ENCODE measurements at places on chromosomes 5 and 9. TPM values are rescaled to one million over a fixed set of nuclear protein-coding genes. Genes with fewer than 3 reads are reported as not detected.

Gene FOXB2
- total RNA-seq = not detected

DNA sequence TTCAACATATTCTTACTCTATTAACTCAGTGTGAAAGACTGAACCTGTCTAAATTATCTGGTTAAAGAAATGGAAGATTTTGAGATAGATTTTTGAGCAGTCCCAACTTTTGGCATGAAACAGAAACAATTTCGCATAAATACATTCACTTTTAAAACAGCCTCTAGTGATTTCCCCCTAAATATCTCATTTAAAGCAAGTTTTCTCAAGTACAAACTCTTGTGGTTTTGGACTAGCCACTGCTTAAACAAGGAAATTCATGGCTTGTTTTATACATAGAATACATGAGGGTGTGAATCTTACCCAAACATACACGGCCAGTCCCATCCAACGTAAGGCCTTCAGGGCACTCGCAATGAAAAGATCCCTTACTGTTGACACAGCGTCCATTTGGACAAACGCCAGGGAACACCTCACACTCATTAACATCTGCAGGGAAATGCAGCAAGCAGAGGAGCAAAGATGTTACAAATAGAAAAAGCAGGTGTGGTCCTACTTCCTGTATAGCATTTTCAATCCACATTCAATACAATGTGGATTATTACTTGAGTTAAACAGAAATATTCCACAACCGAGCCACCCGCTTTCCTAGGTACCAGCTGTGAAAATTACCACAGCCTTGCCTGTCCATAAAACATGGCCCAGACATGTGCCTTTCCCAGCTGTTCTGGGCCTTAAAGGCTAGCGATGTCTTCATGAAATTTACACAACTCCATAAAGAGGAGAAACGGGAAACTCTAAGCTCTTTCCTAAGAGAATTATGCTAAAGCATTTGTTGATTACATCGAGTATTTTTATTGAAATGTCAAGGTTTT is 188.8 kb downstream of the FBN2 start:
- no peak overlapping the region for H3K27ac ChIP-seq
- DNase-seq = no peak
- no peaks in the 10 kb centered on the region for H3K36me3 ChIP-seq
- no peaks in the 10 kb centered on the region for H3K27me3 ChIP-seq

DNA sequence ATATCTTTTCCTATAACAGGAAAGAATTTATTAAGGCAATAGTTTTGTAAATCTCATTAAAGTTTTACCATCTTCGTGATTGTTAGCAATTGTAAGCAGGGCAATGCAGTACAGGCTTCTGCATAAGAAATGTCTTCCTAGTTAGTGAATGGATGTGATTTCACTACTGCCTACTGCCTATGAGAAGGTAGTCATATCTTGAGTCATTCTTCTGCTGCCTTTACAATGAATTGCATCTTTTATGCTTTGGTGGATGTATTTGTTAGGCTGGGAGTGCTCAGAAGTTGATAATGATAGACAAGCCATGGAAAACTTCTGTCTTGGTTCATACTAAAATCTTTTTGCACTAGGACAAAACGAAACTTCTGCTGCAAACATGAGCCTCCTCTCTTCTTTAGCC is 128.0 kb downstream of the ADAMTSL1 start:
- no peaks in the 10 kb centered on the region for H3K36me3 ChIP-seq

DNA sequence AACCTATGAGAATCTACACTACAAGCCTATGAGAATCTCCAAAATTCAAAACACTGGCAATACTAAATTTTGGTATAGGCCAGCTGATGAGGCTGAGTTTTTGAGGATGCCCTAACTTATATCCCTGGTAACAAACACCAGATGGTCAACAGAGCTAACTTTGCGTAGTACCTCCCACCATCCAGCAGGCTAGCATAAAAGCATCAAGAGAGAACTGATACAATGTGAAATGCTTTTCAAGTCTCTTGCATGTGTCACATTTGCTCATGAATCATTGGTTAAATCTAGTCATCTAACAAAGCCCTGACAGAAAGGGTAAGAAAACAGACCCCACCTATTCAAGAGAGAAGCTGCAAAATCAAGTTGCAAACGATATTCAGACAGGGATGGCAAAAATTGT is 1609.7 kb upstream of the CDH9 start:
- no peaks in the 10 kb centered on the region for H3K36me3 ChIP-seq
- no peak overlapping the region for H3K27ac ChIP-seq
- H3K4me3 ChIP-seq = no peak overlapping the region
- no peaks in the 10 kb centered on the region for H3K4me1 ChIP-seq
- no peaks in the 10 kb centered on the region for H3K27me3 ChIP-seq
- no peak for DNase-seq

Gene KDM3B
- total RNA-seq = 85.6 TPM

Gene SPINK5
- not detected for total RNA-seq

DNA sequence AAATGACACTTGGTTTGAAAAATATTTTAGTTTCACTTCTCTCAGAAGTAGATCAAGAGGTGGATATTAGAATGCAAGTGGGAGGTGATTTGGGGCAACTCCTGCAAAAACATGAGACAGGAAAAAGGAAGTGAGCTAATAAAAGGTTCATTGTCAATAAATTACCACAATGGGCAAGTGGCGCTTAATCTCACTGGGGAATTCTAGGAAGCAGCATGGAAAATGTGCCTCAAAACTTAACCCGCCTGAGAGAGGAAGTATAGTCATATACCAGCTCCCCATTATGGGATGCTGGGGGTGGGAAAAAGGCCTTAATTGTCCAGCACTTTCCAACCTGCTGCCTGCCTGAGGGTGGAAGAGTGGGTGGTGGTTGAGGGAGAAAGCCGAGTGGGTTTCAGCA is 204.1 kb downstream of the ELAVL2 start:
- H3K4me1 ChIP-seq = no peaks in the 10 kb centered on the region
- H3K27ac ChIP-seq = no peak overlapping the region
- no peak overlapping the region for H3K4me3 ChIP-seq
- H3K27me3 ChIP-seq = no peaks in the 10 kb centered on the region

- no peaks in the 10 kb centered on the region for H3K27me3 ChIP-seq
- DNase-seq = peak; percentile 26
- no peak overlapping the region for H3K4me3 ChIP-seq
- H3K27ac ChIP-seq = no peak overlapping the region
These were observed 47.5 kb downstream of the UIMC1 start for GRCh38 chr5:176959051-176959450.

DNA sequence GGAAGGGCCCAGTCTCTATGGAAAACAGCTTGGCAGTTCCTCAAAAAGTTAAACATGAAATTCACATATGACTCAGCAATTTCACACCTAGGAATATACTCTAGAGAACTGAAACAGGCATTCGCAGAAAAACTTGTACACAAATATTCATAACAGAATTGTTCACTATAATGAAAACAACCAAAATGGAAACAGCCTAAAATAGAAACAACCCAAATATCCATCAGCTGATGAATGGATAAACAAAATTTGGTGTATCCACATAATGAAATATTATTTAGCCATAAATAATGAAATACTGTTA is 4.8 kb upstream of the GPR150 start:
- H3K27ac ChIP-seq = no peak overlapping the region
- no peaks in the 10 kb centered on the region for H3K36me3 ChIP-seq
- no peak overlapping the region for H3K4me3 ChIP-seq
- no peak for DNase-seq
- no peaks in the 10 kb centered on the region for H3K27me3 ChIP-seq

GRCh38 chr9:125337236-125337635 is 75.6 kb downstream of the GAPVD1 start:
- no peaks in the 10 kb centered on the region for H3K4me1 ChIP-seq
- peaks cover 40% of the 10 kb centered on the region for H3K36me3 ChIP-seq
- H3K4me3 ChIP-seq = no peak overlapping the region
- no peak for DNase-seq
- no peak overlapping the region for H3K27ac ChIP-seq

- H3K4me1 ChIP-seq = no peaks in the 10 kb centered on the region
- DNase-seq = no peak
- H3K27ac ChIP-seq = no peak overlapping the region
These were observed 28.0 kb upstream of the TAF11L2 start for GRCh38 chr5:17470064-17470463.

DNA sequence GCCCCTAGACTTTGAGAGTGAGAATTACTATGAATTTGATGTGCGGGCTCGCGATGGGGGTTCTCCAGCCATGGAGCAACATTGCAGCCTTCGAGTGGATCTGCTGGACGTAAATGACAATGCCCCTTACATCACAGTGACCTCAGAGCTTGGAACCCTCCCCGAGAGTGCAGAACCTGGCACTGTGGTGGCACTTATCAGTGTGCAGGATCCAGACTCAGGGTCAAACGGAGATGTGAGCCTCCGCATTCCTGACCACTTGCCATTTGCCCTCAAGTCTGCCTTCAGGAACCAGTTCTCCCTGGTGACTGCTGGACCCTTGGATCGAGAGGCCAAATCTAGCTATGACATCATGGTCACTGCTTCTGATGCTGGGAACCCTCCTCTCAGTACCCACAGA is 1.3 kb downstream of the PCDHGC4 start:
- H3K4me3 ChIP-seq = no peak overlapping the region
- no peak overlapping the region for H3K27ac ChIP-seq
- no peak for DNase-seq

Gene ADAMTSL2
- total RNA-seq = 0.09 TPM

Gene PCDHB3
- not detected for total RNA-seq

GRCh38 chr5:103941596-103941995 is 379.0 kb upstream of the NUDT12 start:
- no peaks in the 10 kb centered on the region for H3K36me3 ChIP-seq
- no peak overlapping the region for H3K4me3 ChIP-seq
- DNase-seq = no peak
- no peak overlapping the region for H3K27ac ChIP-seq

- H3K4me3 ChIP-seq = no peak overlapping the region
- no peak overlapping the region for H3K27ac ChIP-seq
- H3K27me3 ChIP-seq = no peaks in the 10 kb centered on the region
- H3K36me3 ChIP-seq = no peaks in the 10 kb centered on the region
These were observed 61.4 kb upstream of the ADRA1B start for GRCh38 chr5:159854916-159855315.

DNA sequence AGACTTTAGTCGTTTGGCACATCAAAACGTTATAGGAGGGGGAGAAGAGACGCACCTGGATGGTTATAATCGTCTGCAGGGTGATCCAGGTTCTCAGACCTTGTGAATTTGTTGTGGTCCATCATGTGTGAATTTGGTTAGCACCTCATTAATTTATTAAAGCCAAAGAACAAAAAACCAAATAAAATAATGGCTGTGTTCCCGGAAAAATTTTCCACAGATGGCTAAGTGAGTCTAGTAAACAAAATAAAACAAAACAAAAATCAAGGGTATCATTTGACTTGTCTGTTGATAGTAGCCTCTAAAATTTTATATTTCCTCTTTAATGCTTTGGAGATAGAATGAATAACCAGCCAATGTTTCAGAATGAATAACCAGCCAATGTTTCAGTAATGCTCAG is 119.7 kb downstream of the ACTBL2 start:
- H3K27me3 ChIP-seq = no peaks in the 10 kb centered on the region
- H3K4me1 ChIP-seq = no peaks in the 10 kb centered on the region
- H3K36me3 ChIP-seq = no peaks in the 10 kb centered on the region
- no peak for DNase-seq

GRCh38 chr5:62314213-62314830 is 8.3 kb downstream of the KIF2A start:
- no peak for DNase-seq
- H3K36me3 ChIP-seq = no peaks in the 10 kb centered on the region
- peaks cover 98% of the 10 kb centered on the region for H3K4me1 ChIP-seq
- H3K27ac ChIP-seq = no peak overlapping the region

DNA sequence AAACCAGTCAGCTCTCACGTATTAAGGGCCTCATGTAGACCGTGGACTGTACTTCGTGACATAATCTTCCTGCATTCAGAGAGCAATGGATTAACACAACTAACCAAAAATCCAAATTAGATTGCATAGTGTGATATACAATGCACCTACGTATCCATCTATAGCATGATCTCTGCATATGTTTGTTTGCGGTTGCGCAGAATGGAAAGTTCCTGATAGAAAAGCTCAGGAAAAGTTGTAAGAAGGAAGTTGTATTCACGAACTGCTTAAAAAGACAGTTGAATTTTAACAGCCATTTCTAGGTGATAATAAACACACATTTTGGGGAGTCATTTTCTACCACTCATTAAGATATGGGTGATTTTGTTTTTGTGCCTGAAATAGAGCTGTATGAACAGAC is 869.0 kb downstream of the TLE4 start:
- no peaks in the 10 kb centered on the region for H3K27me3 ChIP-seq
- H3K4me3 ChIP-seq = no peak overlapping the region
- DNase-seq = no peak
- no peaks in the 10 kb centered on the region for H3K36me3 ChIP-seq
- H3K4me1 ChIP-seq = no peaks in the 10 kb centered on the region

GRCh38 chr9:112694706-112695555 is 23.0 kb downstream of the INIP start:
- H3K27me3 ChIP-seq = no peaks in the 10 kb centered on the region
- peaks cover 21% of the 10 kb centered on the region for H3K36me3 ChIP-seq
- H3K27ac ChIP-seq = no peak overlapping the region

DNA sequence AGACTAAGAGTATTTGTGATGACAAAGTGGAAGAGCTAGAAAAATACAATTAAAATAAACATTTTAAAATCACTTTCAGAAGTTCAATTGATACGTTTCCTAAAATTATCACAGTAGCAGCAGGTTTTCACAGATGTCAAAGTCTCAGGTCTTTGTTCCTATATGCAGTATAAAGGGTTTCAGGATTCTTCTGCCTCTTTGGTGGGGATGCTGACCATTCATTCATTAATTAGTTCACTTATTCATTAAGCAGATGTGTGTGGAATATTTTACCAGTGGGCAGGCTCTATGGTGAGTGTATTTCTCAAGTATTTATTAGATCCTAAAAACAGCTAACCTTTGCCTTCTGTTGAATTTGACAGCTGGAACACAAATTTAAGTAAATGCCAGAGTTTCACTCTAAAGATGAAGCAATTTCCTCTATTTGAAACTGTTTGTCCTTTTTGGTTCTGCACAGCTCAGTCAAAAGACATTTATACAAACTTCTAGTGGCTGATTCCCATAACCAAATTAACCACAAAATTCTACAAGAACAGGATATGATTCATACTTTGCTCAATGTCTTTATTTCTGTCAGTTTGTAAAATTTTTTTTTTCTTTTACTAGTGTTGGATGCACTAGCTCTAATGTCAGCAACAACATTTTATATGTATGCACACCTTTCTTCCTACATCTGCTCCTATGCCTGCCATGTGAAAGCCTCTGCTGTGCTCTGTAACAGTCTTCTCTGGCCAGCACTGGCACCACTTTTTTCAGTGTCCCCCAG is 75.9 kb upstream of the PRR16 start:
- H3K27ac ChIP-seq = no peak overlapping the region
- H3K36me3 ChIP-seq = no peaks in the 10 kb centered on the region
- no peaks in the 10 kb centered on the region for H3K4me1 ChIP-seq
- H3K27me3 ChIP-seq = no peaks in the 10 kb centered on the region
- no peak for DNase-seq

GRCh38 chr9:120538339-120538738 is 41.6 kb downstream of the CDK5RAP2 start:
- no peaks in the 10 kb centered on the region for H3K4me1 ChIP-seq
- no peak overlapping the region for H3K4me3 ChIP-seq
- H3K27me3 ChIP-seq = no peaks in the 10 kb centered on the region
- H3K36me3 ChIP-seq = peaks cover 68% of the 10 kb centered on the region
- DNase-seq = no peak
- no peak overlapping the region for H3K27ac ChIP-seq

Gene NDUFS4
- total RNA-seq = 23.6 TPM

Gene SKIC3
- 99.9 TPM for total RNA-seq

All from CD4-positive, alpha-beta memory T cell (primary cell).